Lung (tissue), 17 donors: ENCODE measurements at places on chromosomes 13 and 19. TPM values are rescaled to one million over a fixed set of nuclear protein-coding genes. Genes with fewer than 3 reads are reported as not detected.

TMEM86B gene
- polyA plus RNA-seq, result 3.9 TPM

GPC6 gene
- polyA plus RNA-seq, result 0.45 TPM

FAM83E gene
- 43.8 TPM for polyA plus RNA-seq

ZNF808 gene
- polyA plus RNA-seq, result 2.8 TPM

OR7G3 gene
- polyA plus RNA-seq, result not detected

PDE4A gene
- polyA plus RNA-seq, result 13.7 TPM

RFX1 gene
- 5.9 TPM for polyA plus RNA-seq

KIR3DL1 gene
- polyA plus RNA-seq, result 0.18 TPM

DACT3 gene
- 3.9 TPM for polyA plus RNA-seq

ZNF426 gene
- 2.6 TPM for polyA plus RNA-seq

ZNF66 gene
- 1.2 TPM for polyA plus RNA-seq

CERS1 gene
- 0.16 TPM for polyA plus RNA-seq

ANKRD24 gene
- 2.4 TPM for polyA plus RNA-seq

SCN1B gene
- 9.5 TPM for polyA plus RNA-seq

C19orf85 gene
- not detected for polyA plus RNA-seq

RFC3 gene
- polyA plus RNA-seq, result 6.8 TPM

PDCD2L gene
- 11.5 TPM for polyA plus RNA-seq

TPT1 gene
- 4,352 TPM for polyA plus RNA-seq

PCSK4 gene
- 3.7 TPM for polyA plus RNA-seq

ERF gene
- polyA plus RNA-seq, result 50.8 TPM

RFPL4AL1 gene
- not detected for polyA plus RNA-seq

AP1M2 gene
- 31.6 TPM for polyA plus RNA-seq

IGFLR1 gene
- polyA plus RNA-seq, result 72.5 TPM

PDS5B gene
- 7.7 TPM for polyA plus RNA-seq

ZNF177 gene
- 1.00 TPM for polyA plus RNA-seq

SERPINE3 gene
- not detected for polyA plus RNA-seq

ZNF578 gene
- polyA plus RNA-seq, result 0.48 TPM

HAUS8 gene
- 6.1 TPM for polyA plus RNA-seq

CPB2 gene
- 19.7 TPM for polyA plus RNA-seq

IL27RA gene
- polyA plus RNA-seq, result 22.7 TPM

NLRP4 gene
- polyA plus RNA-seq, result not detected

PRTN3 gene
- 0.85 TPM for polyA plus RNA-seq

ZNF43 gene
- polyA plus RNA-seq, result 3.1 TPM

UBXN6 gene
- 128 TPM for polyA plus RNA-seq

CHAMP1 gene
- polyA plus RNA-seq, result 8.4 TPM

TPP2 gene
- polyA plus RNA-seq, result 21.7 TPM

C5AR1 gene
- polyA plus RNA-seq, result 9.4 TPM

IL11 gene
- 0.26 TPM for polyA plus RNA-seq

MAB21L1 gene
- not detected for polyA plus RNA-seq

MIR17HG gene
- polyA plus RNA-seq, result 8.8 TPM

IGFL3 gene
- not detected for polyA plus RNA-seq

NR2F6 gene
- polyA plus RNA-seq, result 26.8 TPM

DHDH gene
- 1.00 TPM for polyA plus RNA-seq

CLEC17A gene
- polyA plus RNA-seq, result 0.08 TPM

PRRG2 gene
- 10.5 TPM for polyA plus RNA-seq

BTBD2 gene
- 35.5 TPM for polyA plus RNA-seq

MATK gene
- 6.7 TPM for polyA plus RNA-seq

LRRC25 gene
- polyA plus RNA-seq, result 119 TPM

JAK3 gene
- polyA plus RNA-seq, result 32.5 TPM

UNC13A gene
- polyA plus RNA-seq, result 0.14 TPM

TPTE2 gene
- not detected for polyA plus RNA-seq

IL12RB1 gene
- polyA plus RNA-seq, result 3.0 TPM

LRRC8E gene
- polyA plus RNA-seq, result 4.6 TPM

CAMSAP3 gene
- polyA plus RNA-seq, result 20.0 TPM

CEACAM6 gene
- 101 TPM for polyA plus RNA-seq

SUGP1 gene
- 27.9 TPM for polyA plus RNA-seq

CCDC194 gene
- polyA plus RNA-seq, result 0.37 TPM

KLK12 gene
- polyA plus RNA-seq, result 1.9 TPM
